ENCODE measurements at places on chromosomes 6 and 20.

GRCh38 chr6:156060013-156060412 lies 604.4 kb upstream of the NOX3 start:
- peak; percentile 10 for DNase-seq

GRCh38 chr20:33561692-33562601 lies 72.1 kb downstream of the CBFA2T2 start:
- DNase-seq: peak; percentile 83

GRCh38 chr6:134026597-134026996 lies 25.8 kb downstream of the SLC2A12 start:
- DNase-seq: no peak

GRCh38 chr6:14524319-14524718 lies 406.7 kb downstream of the CD83 start:
- no peak for DNase-seq

- peak; percentile 90 for DNase-seq
These were observed 5.6 kb upstream of the ADGRF1 start for GRCh38 chr6:47047479-47048407.

- no peak for DNase-seq
These were observed 81.7 kb upstream of the TENT5A start for GRCh38 chr6:81834141-81834681.

DNA sequence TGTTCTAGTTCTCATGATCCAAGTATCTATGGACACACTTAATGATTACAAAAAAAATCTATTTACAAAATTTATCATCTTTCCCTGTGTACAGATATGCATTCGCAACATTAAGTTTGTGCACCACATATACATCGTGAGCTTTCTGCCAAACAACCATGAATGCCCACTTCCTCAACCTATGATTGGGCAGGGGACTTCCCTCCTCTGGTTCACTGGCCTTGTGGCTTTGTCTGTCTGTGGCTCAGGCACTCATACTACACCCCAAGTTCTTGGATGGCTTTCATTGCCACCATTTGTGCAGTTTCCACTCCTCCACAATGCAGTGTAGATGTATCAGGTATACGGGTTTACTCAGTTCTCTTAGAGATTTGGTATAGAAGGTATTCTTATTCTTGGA lies 74.9 kb downstream of the HS3ST5 start:
- DNase-seq: no peak

DNA sequence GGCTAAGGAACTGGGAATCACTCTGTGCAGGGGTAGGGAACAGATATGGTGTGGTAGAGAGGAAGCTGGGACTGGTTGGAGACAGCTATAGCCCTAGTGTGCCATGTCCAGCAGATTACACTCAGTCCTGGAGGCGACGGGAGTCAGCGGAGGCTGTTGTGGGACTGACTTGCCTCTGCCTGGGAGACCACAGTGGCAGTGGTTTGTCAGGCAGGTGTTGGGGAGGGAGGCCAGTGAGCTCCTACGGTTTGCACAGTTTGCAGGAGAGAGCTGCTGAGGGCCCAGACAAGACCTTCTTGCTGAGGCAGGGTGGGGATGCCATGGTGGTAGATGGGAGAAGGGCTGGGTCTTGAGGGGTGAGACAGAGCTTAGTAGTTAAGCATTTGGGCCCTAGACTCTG lies 4.9 kb downstream of the PLCG1 start:
- no peak for DNase-seq

- DNase-seq: peak; percentile 53
These were observed 350.0 kb upstream of the PRND start for GRCh38 chr20:4371623-4372251.

DNA sequence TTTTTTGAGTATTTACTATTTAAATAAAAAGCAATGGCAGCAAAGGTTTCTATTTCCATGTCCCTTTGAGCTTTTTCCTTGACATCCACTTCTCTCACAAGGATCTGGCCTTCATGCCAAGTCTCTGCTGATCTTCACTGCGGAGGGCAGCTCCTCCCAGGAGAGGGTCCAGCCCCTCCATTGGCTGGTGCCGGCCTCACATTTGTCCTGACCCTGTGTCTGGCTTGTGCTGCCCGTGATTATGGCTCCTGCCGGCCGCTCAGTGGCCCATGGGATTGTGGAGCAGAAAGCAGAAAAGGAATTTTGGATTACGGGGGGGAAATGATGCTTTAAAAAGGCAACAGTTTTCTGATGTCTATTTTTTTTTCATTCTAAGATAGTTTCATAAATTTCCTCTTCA lies 31.2 kb upstream of the PDE7B start:
- no peak for DNase-seq

- DNase-seq: peak; percentile 84
These were observed at the start of gene PAQR8 for GRCh38 chr6:52361945-52362442. Gene PAQR8, plus strand, starts transcription at chr6:52362151. Its CDS starts 41,063 bp downstream, at chr6:52403214.

Data from hematopoietic multipotent progenitor cell treated with erythropoietin and hydrocortisone succinate and interleukin-3 and kit ligand, for 6 days (in vitro differentiated cells).